Stimulated activated CD4-positive, alpha-beta T cell treated with anti-CD3 and anti-CD28 coated beads, TNF-alpha, amount 100 ng/mL, for 48 hours (primary cell): ENCODE measurements at places on chromosomes 1 and 21.

DNA sequence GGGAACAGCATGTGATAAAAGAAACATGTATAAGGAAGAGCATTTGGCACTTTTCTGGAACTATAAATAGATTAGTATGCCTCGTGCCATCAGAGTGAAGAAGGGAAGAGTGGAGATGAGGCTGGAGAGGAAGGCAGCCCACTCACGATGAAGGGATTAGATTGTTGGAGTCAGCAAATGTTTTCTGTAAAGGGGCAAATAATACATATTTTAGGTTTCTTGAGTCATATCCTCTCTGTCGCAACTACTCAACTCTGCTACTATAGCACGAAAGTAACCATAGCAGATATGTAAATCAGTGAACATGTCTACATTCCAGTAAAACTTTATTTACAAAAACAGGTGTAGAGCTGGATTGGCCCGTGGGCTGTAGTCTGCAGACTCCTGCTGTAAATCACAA lies 147.8 kb downstream of the TENT5C start:
- DNase-seq = no peak

GRCh38 chr21:29248124-29248523 lies 50.6 kb upstream of the BACH1 start:
- no peak for DNase-seq

GRCh38 chr21:42581336-42581992 lies 67.8 kb downstream of the SLC37A1 start:
- no peak for DNase-seq

DNA sequence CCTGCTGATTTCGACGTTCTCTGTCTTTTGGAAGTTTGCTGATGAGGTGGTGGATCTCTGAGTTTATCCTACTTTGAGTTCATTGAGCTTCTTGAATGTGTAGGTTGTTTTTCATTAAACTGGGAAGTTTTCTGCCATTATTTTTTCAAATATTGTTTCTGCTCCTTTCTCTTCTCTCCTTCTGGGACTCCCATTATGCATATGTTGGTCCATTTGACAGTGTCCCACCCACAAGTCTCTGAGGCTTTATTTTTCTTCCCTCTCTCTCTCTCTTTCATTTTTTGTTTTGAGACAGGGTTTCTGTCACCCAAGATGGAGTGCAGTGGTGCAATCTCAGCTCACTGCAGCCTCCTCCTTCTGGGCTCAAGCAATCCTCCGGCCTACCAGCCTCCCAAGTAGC lies 11.7 kb downstream of the TNFRSF18 start:
- DNase-seq = no peak
